Right ventricle myocardium inferior (tissue), 1 donor: ENCODE measurements at places on chromosomes 12 and 14. TPM values are rescaled to one million over a fixed set of nuclear protein-coding genes. Genes with fewer than 3 reads are reported as not detected.

Gene CMKLR1
- 10.6 TPM for total RNA-seq

Gene CLEC2B
- 6.8 TPM for total RNA-seq

Gene DACT1
- 2.8 TPM for total RNA-seq

Gene ZFYVE26
- 14.1 TPM for total RNA-seq

Gene SCN8A
- total RNA-seq: 0.24 TPM

Gene POTEG
- not detected for total RNA-seq
